Right cardiac atrium (tissue), 5 donors: ENCODE measurements at places on chromosomes 6 and 20. TPM values are rescaled to one million over a fixed set of nuclear protein-coding genes. Genes with fewer than 3 reads are reported as not detected.

DNA sequence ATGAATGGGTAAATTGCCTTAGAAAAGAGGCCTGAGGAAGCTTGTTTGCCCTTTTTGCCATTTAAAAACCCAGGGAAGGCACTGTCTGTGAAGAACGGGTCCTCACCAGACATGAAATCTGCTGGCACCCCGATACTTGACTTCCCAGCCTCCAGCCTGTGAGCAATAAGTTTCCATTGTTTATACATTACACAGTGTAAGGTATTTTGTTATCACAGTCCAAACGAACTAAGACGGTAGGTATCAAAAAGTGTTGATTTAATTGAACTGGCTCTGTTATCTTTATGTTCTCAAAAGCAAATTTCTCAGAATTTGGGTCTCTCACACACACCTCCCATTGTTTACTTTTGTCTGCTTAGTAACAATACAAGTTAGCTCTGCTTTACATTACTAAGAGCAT, 181.1 kb upstream of the MARCKS start:
- DNase-seq: no peak

DNA sequence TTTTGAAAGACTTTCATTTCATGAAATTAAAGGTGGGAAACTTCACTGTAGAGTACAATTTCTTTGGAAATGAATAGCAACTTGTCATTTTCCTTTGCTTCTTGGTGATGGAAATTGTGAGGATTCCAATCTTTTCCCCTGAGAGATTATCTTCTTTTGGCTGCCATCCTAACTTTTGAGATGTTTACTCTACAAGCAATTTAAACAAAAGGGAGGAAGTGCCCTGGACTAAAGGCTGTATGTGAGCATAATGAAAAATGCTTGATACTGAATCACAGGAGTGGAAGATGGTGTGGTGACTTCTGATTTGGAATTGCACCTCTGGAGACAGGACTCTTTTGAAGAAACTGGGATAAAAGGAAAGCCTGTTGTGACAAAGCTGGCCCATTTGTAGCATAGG, 43.1 kb upstream of the JAG1 start:
- no peak for DNase-seq

DNA sequence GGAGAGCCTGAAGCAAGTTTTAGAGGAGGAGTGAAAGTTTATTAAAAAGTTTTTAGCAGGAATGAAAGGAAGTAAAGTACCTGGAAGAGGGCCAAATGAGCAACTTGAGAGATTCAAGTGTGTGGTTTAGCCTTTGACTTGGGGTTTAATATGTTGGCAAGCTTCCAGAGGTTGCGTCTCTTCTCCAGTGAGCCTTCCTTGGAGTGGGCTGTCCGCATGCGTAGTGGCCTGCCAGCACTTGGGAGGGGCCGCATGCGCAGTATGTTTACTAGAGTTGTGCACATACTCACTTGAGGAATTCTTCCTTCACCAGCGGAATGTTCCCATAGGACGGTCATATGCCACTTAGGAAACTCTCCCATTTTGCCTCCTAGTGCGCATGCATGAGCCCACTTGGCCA, 235.2 kb downstream of the ALDH8A1 start:
- DNase-seq: no peak

GRCh38 chr6:161951126-161951525, 677.3 kb upstream of the AGPAT4 start:
- no peak for DNase-seq

Gene EPHA7
- total RNA-seq: 26.9 TPM

- DNase-seq: no peak
These were observed 216.8 kb downstream of the HACE1 start for GRCh38 chr6:104642871-104643270.

Gene BACH2
- 2.8 TPM for total RNA-seq
